Hematopoietic multipotent progenitor cell treated with erythropoietin and hydrocortisone succinate and interleukin-3 and kit ligand, for 4 days (in vitro differentiated cells): ENCODE measurements at places on chromosomes 2 and 18.
A peak's percentile ranks its signal among the peaks of the same experiment; 100 is the strongest.

DNA sequence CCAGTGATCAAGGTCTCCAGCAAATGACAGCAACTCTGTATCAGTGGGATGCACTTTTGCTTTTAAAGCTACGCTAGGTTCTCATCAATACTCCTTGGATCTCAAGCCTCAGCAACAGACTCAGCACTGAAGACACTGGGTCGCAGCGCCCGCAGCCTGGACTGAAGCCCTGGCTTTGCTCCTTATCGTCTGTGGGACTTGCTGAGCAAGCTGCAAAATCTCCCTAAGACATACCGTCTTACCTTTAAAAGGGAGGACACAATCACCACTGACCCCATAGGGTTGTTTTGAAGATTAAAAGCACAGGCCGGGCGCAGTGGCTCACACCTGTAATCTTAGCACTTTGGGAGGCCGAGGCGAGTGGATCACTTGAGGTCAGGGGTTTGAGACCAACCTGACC, 8.1 kb downstream of the CYB5A start:
- DNase-seq: no peak

DNA sequence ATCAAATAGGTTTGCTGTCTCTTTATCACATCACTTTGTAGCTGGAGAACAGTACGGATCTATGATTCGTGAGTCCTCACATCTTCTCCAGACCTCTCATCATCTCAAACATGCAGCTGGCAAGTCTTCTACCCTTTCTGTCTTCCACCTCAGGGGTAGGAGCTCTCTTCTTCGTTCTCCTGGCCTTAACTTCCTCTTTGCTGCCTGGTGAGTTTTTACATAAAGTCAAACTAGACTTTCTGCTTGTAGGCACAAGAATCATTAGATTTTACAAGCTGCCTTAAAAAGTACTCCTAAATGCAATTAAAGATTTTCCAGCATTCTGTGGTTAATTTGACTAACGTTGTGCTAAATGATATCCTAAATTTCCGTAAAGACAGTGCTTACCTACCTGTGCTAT, 43.7 kb upstream of the TANK start:
- DNase-seq: peak; percentile 40

DNA sequence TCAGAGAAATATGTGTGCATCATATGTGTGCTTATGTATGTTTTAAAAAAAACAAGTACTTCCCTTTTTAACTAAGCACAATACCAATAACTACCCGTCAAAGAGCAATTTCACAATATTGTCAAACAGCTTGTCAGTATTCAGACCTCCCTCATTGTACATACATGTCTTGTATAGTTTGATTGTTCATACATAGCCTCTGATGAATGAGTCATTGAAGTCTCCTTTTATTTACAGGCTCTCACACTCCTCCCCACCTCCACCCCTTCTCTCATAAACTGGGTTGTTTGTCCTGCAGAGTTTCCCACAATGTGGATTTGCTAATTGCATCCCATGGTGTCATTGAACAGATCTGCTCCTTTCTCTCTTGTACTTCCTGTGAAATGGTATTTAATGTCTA, 132.8 kb upstream of the L3MBTL4 start:
- no peak for DNase-seq

GRCh38 chr2:121132054-121132761, 152.8 kb downstream of the TFCP2L1 start:
- DNase-seq: no peak

- DNase-seq: no peak
These were observed 9.7 kb downstream of the STARD7 start for GRCh38 chr2:96198921-96199320.

DNA sequence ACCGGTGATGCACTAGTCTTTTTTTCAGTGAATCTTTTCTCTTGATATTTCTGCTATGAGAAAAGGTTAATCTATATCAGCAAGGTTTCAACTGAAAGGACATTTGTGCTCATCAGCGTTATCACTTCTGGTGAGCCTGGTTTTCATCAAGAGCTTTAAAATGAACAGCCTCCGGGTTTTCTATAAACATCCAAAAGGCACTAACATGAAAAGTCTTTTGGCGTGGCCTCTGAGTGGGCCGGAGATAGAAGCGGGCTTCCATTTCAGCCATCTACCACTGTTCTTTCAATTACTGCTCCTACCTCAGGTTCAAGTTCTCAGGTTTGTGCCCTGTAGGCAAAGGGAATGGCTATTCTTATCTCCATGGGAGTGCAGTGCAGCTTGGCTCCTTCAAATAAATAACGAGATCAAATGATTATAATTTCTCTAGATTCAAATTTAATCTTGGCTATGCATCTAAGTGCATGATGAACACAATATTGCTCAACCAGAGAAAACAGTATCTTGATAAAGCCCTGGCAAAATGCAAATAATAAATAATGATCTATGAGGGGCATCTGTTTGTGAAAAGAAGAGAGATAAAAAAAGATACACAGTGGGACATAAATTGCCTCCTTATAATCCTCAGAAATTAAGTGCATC, 314.8 kb downstream of the CDH2 start:
- no peak for DNase-seq

DNA sequence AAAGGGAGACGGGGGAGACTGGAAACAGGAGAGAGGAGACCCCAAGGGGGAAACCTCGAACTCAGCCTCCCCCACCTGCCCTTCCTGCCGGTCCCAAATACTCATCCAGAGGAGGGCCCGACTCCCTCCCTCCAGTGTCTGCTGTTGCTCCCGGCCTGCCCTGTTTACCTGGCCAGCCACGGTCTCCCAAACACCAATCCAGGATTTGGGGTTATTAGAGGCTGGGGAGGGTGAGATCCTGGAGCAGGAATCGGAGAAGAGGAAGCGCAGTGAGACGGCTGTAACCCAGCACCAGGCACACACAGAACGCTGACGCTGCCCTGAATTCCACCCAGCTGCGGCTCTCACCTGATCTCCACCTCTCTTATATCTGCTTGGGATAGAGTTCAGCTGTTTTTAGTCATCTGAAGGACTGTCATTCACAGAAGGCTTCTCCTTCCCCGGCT, 213.0 kb downstream of the TNS1 start:
- no peak for DNase-seq

GRCh38 chr2:28052691-28053090, 162.2 kb downstream of the BABAM2 start:
- no peak for DNase-seq

DNA sequence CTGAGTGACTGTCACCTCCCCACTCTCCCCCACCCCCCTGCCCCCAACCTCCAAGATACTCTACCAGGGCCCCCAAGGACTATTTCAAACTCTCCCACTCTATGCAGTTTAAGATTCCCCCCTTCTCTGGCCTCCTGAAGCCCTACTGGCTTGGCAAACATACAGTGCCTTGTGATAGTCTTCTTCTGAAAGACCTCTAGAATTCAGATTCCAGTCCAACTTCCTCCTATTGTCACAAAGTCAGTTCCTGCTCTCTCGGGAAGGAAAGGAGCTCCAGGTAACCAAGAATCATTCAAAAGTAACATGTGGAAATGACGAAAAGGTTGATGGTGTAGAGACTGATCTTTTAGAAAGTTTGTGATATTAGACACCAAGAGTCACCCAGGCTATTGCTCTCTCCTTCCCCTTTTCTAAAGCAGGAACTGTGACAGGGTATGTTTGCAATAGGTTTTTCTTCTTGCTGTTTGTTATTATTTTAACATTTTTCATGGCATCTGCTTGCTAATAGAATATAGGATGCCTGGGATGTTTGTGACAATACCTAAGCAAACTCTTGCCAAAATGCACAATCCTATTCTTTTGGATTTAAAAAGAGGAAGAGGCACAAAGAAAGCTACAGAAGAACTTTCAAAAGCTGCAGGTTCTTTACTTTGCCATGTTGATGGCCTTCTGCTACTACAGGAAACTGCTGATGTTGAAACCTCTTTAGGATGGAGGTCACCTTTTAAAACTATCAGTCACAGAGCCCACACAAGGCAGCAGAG, 93.5 kb upstream of the MGAT4A start:
- peak; percentile 43 for DNase-seq

- DNase-seq: no peak
These were observed 113.5 kb downstream of the RTN4 start for GRCh38 chr2:54936766-54937165.

- no peak for DNase-seq
These were observed 310.6 kb upstream of the ZEB2 start for GRCh38 chr2:144830543-144830942.

DNA sequence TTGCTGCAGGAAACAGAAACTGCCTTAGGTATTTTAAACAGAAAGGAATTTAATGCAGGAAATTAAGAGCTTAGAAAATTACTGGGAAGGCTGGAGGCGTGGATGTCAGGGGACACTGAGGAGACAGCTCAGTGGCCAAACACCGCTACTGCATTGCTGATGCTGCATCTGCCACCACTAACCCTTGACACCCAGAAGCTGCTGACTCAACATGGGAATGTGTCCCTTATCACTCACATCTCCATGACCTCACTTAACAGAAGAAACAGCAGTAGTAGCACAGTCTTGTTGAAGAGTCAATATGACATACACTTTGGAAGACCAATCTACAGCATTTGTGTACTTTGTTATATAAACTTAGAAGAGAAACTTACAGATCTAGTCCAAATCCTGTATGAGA, 906.1 kb downstream of the SLC4A3 start:
- peak; percentile 3 for DNase-seq
